ENCODE measurements at places on chromosomes 7 and 10.
A peak's percentile ranks its signal among the peaks of the same experiment; 100 is the strongest.

GRCh38 chr7:143360788-143361551, 1.5 kb downstream of the FAM131B start:
- DNase-seq = peak; percentile 54

- DNase-seq = no peak
These were observed 41.1 kb downstream of the TMEM270 start for GRCh38 chr7:73901823-73902597.

- no peak for DNase-seq
These were observed 15.2 kb downstream of the ZNF786 start for GRCh38 chr7:149075286-149075685.

- peak; percentile 6 for DNase-seq
These were observed 67.3 kb downstream of the AFAP1L2 start for GRCh38 chr10:114336823-114337509.

DNA sequence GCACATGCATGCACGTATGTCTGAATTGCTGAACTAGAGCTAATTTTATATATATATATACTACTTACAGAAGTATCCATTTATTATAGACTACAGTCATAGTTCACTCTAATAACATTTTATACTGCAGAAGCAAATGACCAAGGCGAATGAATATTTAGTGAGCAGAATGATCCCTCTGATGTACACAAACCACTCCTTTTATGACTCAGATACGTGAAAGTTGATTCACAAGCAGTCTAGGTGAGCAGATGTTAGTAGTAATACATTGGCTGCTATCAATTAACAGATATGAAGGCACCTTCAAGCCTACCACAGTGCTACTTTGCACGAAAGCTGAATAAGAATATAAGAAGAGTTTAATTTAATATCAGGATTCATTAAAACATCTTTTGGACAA, 10.4 kb downstream of the GPAM start:
- DNase-seq = no peak

DNA sequence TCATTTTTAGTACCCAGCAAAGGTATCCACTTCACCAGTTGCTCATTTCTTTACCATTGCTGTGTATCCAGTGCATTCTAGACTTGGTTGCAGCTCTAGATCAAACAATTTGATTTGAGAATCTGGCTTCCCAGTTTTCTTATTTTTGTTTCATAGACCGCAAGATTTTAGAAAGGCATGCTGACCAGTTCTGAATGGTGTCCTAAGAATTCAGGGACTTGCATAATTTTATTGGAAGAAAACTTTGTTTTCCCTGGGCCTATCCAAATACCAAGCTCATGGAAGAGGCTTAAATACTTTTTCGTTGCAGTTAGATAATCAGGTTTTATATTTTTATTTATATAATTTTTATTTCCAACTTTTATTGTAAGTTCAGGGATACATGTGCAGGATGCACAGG, 58.3 kb downstream of the BICC1 start:
- DNase-seq = no peak

GRCh38 chr7:37977243-37977642, 56.8 kb downstream of the EPDR1 start:
- no peak for DNase-seq

GRCh38 chr10:6647811-6648526, 67.9 kb upstream of the PRKCQ start:
- DNase-seq = no peak

DNA sequence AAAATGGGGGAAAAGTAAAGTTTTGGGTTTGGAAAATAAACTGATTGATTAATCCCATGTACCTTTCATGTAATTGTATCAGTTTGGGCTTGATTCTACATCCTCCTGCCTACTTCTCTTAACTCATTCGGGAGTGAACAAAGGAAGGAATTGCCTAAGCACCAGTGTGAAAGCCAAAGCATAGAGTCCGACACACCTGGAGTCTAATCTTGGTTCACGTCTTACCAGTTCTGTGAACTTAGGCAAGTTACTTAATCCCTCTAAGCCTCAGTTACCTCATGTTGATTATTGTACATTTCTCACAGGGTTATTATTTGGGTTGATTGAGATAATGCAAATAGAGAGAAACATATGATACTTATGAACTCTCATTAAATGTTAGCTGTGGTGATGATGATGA, 41.1 kb upstream of the PRPS1L1 start:
- DNase-seq = no peak

- no peak for DNase-seq
These were observed 24.6 kb upstream of the ANKRD2 start for GRCh38 chr10:97547962-97548361.

- no peak for DNase-seq
These were observed 72.1 kb upstream of the TNRC18 start for GRCh38 chr7:5495581-5496375.

DNA sequence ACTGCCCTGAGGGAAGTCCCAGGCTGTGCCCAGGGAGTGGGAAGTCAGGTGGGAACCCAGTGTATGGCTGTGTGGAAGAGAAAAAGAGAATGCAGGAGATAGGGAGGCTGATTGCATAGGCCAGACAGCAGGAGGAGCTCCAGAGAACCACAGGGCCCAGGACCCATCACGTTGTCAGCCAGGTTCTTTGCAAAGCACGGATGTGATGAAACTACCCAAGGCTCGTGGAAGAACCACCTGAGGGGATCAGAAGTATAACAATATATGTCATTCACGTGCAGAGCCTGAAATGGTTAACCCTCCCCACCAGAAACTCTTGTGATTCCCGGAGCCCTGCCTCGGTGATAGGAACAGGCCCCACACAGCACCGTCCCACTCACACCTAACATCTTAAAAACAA, 83.6 kb downstream of the LARP4B start:
- no peak for DNase-seq

GRCh38 chr10:96971324-96971723, 139.2 kb downstream of the LCOR start:
- no peak for DNase-seq

DNA sequence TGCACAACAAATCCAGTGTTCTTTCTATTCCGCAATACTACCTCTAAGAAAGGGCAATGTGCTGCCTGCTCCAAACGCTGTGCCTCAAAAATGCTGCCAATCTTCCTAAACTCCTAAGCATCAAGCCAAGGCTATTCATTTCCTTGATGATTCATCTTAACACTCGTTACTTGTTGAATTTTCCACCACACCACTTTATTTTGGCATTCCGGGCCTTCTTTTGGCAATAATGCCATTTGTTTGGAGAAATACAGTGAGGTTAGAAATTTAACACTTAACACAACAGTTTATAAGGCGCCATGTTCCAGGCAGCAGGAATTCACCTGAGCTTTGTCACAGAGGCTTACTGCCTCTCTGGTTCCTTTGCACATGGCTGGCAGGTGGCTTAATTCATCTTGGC, 82.6 kb upstream of the ABCB5 start:
- DNase-seq = no peak

GRCh38 chr10:24518981-24519597, 204.6 kb downstream of the ARHGAP21 start:
- DNase-seq = peak; percentile 20

DNA sequence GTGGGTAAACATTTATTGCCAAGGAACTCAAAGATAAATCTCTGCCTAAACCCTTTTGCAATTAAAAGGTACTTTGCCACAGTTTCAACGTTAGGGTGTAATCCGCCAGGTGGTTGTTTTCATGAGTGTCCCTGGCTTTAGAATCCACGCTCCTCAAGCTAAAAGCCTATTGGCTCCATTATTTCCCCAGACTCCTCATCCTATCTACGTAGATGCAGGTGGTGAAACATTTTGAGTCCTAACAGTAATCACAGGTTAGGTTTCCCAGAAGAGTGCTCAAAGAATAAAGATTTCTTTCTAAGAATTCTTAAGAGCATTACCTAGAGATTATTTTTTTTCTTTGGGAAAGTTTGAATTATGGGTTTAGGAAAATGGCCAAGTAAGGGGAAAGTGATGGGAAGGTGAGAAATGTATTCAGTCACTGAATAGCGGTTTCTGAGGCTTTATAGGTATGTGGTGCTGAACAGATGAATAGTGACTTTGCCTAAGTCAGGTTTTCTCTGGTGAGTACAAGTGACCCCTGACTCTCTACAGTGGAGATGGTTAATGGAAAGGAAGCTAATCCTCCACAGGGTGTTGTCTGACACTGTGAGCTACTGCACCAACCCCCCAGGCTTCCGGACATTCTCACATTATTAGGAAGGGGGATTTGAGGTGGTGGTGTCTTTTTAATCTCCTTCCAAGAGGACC, 60.2 kb downstream of the NRP1 start:
- DNase-seq = no peak

DNA sequence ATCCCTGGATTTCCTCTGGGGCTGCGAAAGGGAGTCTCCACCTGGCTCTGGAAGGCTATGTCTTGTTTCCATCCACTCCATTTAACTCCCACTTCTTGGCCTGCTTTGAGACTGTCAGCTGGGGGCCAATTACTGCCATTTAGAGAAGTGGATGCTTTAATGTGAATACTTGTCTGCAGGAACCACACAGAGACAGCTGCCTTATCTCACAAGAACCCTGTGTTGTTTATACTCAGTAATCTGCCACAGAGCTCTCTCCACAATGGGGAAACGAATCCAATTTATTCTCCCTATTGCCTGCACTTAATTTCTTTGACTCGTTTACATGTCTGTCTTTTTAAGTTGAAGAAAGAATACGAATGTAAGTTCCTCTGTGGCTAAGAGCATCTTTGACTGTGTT, 787.0 kb upstream of the C7orf33 start:
- DNase-seq = peak; percentile 61

DNA sequence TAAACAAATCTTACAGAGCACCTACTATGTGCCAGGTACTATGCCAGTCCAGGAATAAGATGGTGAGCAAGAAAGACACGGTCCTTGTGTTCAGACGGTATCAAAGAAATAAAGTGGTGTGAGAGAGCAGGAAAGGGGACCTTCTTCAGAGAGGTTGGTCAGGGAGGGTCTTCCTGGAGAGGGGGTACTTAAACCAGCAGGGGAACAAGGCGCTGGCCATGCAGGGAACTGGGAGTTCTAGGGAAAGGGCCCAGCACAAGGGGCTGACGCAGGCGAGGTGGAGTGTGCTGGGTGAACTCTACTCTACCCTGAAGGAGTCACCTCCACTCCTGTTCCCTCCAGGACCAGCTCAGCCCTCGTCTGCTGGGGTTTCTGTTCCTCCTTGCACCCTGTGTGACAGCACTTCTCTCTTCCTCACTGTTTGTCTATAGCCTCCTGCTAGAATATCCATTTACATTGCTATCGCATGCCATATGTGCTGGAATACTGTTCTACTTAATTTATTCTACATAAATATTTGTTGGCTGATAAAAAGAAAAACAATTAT, 73.5 kb downstream of the AOAH start:
- no peak for DNase-seq

DNA sequence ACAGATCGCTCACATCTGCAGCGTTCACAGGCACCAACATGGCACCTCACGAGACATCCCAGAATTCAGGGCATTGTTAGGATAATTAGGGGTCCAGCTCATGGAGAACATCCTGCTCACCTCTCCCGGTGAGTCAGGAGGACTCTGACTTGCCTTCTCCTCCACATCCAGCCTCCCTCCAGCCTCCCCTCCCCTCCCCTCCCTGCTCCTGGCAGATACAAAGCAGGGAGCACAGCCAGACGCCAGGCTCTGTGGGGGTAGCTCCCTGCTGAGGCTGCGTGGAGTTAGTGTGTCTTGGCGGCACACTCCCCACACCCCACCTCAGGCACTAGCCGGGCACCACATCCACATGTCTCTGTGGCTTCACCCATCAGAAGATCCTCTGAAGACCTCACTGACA, 320.6 kb downstream of the CXCL12 start:
- no peak for DNase-seq

All from NCI-H345 (cell line).